ENCODE measurements at places on chromosomes 11 and 22. TPM values are rescaled to one million over a fixed set of nuclear protein-coding genes. Genes with fewer than 3 reads are reported as not detected.

GRCh38 chr11:46832511-46833214, 13.4 kb downstream of the CKAP5 start:
- no peaks in the 10 kb centered on the region for H3K36me3 ChIP-seq
- H3K27me3 ChIP-seq = no peaks in the 10 kb centered on the region
- peaks cover 22% of the 10 kb centered on the region for H3K4me1 ChIP-seq
- DNase-seq = no peak
- H3K4me3 ChIP-seq = no peak overlapping the region

DNA sequence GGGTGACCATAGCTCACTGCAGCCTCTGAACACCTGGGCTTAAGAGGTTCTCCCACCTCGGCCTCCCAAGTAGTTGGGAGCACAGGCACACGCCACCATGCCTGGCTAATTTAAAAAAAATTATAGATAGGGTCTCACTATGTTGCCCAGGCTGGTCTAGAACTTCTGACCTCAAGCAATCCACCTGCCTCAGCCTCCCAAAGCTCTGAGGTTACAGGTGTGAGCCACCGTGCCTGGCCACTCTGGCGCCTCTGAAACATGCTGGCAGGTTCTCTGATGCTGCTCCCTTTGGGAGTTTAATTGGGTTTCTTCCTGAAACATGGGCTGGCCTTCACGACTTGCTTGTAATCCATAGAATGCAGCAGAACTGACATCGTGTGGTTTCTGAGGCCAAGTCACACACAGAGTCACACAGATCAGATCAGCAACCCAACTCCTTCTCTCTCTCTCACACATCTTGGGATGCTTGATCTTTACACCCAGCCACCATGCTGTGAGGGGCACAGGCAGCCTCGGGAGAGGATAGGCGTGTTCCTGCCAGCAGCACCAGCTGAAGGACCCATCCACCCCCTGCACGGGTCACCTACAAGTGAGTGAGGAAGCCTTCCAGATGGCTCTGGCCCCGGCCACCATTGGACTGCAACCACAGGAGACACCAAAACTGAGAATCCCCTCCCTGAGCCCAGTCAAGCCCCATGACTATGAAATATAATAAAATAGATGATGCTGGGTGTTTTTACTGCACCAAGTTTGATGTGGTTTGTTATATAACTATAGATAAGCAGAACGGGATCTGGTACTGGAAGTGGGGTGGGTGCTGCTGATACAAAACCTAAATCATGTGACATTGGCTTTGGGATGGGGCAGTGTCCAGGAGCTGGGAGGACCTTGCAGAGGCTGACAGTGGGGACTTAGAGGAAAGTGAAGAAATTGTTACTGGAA, 3.1 kb upstream of the GSC2 start:
- no peak overlapping the region for H3K4me3 ChIP-seq
- DNase-seq = no peak

GRCh38 chr11:776561-777287, 563 bp downstream of the GATD1 start:
- peak overlapping the region; percentile 78 for H3K4me3 ChIP-seq
- peak overlapping the region; percentile 68 for H3K27ac ChIP-seq
- H3K4me1 ChIP-seq = peaks cover 41% of the 10 kb centered on the region
- peak; percentile 28 for DNase-seq
- no peaks in the 10 kb centered on the region for H3K27me3 ChIP-seq

- peaks cover 77% of the 10 kb centered on the region for H3K4me1 ChIP-seq
- H3K4me3 ChIP-seq = peak overlapping the region; percentile 85
- no peaks in the 10 kb centered on the region for H3K27me3 ChIP-seq
- peak overlapping the region; percentile 88 for H3K27ac ChIP-seq
- no peak for DNase-seq
- no peaks in the 10 kb centered on the region for H3K36me3 ChIP-seq
These were observed 111.7 kb downstream of the GGTLC2 start for GRCh38 chr22:22756109-22756508.

DNA sequence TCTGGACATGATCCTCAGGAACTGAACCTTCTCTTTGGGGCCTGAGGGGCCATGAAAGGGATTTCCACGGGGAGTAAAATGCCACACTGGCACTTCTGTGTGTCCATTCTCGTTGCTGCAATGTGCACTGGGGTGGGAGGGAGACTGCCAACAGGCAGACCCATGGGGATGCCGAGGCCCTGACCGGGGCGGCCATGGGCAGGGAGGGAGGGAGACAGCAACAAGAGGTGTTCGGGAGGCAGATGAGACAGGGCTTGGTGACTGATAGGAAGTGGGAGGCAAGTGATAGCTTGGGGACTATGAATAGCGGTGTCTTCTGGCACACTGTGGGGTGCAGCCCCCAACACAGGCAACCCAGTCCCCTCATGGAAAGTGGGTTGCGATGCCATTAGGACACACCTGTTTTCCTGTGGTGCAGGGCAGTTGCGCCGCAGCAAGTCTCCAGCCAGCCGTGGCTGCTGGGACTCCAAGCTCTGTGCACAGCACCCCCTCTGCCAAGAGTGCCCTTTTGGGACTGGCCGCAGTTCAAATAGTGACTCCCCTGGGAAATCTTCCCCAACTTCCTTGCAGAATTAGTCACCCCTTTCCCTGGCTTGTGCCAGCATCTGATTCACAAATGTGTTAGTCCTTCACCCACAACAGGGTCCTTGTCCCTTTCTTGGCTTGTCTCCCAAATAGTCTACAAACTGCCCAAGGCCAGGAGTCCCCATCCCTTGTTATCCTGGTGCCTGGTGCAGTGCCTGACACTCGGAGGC, 88.8 kb downstream of the CHST1 start:
- no peak for DNase-seq
- H3K27ac ChIP-seq = no peak overlapping the region
- H3K4me3 ChIP-seq = no peak overlapping the region

- DNase-seq = no peak
- H3K4me1 ChIP-seq = no peaks in the 10 kb centered on the region
- no peak overlapping the region for H3K27ac ChIP-seq
- H3K36me3 ChIP-seq = no peaks in the 10 kb centered on the region
- H3K4me3 ChIP-seq = no peak overlapping the region
These were observed 13.8 kb upstream of the RTN4R start for GRCh38 chr22:20281891-20282290.

DNA sequence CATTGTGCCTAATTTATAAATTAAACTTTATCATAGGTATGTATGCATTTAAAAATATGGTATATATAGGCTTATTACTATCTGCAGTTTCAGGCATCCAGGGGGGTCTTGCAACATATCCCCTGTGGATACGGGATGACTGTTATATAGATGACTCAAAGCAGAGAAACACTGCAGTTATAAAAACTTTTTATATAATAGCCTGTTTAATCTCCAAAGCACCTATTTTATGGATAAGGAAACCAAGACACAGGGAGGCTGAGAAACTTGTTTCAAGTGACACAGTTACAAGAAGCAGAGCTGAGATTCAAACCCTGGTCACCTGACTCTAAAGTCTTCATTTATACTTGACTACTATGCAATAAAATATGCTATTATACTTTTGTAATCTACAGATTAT, 897.7 kb downstream of the KCNA4 start:
- H3K36me3 ChIP-seq = no peaks in the 10 kb centered on the region
- no peaks in the 10 kb centered on the region for H3K4me1 ChIP-seq
- peaks cover 4% of the 10 kb centered on the region for H3K27me3 ChIP-seq

DNA sequence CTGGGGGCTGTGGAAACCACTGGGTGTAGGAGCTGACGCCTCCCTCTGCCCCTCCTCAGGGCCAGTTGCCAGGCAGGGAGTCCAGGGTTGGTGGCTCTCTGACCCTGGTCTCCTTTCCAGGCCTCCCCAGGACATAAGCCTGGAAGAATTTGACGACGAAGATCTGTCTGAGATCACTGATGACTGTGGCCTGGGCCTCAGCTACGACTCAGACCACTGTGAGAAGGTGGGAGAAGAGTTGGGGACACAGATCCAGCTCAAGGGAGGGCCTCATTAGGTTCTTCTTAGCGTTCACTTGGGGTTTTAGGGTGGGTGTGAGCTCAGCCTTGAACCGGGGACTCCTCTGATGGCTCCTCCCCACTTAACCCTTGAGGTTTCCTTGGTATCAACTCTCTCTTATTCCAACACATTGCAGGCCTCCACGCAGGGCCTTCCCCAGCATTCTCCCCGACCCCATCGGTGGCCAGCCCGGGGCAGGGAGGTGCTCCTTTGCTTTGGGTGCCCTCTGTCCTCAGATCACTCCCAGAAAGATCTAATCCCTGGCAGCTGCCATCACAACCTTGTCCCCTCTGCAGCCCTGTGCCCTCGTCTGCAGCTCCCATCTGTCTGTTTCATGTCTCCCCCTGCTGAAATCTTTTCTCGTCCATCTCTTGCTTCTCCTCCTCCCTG, 1.2 kb downstream of the MAPK8IP2 start:
- DNase-seq = no peak
- peaks cover 17% of the 10 kb centered on the region for H3K4me1 ChIP-seq
- peaks cover 9% of the 10 kb centered on the region for H3K36me3 ChIP-seq
- H3K27ac ChIP-seq = no peak overlapping the region

DNA sequence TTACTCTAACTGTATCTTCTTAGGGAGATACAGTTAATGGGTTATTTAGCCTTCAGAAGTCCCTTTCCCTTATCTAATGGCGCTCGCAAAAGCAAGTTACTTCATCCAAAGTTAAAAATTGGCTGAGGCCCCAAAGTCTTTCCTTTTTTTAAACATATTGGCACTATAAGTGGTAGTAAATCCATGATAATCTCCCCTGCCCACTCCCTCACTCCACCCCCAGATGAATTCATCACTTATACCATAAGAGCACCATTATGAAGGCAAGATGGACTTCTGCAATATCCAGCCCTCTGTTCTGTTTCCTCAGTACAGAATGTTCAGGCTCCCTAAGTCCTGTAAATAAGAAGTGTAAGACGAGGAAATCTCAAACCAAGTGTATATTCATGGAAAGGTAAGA, 37.7 kb downstream of the CHKA start:
- DNase-seq = no peak
- H3K27ac ChIP-seq = no peak overlapping the region
- no peak overlapping the region for H3K4me3 ChIP-seq
- H3K27me3 ChIP-seq = no peaks in the 10 kb centered on the region

DNA sequence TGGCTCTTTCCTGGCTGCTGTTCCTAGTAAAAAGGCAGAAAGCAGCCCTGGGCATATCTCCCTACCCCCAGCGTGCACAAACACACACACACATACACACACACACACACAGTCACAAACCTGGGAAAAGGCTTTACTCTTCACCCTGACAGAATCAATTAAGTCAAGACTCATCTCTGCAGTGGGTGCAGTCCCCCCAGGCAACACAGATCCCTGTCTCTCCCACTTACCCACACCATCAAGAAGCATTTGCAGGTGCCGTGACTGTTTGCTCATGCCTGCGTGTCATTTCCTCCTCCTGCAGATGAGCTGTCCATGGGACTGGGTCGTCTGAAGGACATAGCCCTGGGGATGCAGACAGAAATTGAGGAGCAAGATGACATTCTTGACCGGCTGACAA, 28.6 kb downstream of the SNAP29 start:
- peaks cover 67% of the 10 kb centered on the region for H3K36me3 ChIP-seq
- H3K27me3 ChIP-seq = no peaks in the 10 kb centered on the region
- DNase-seq = no peak
- H3K4me1 ChIP-seq = no peaks in the 10 kb centered on the region
- no peak overlapping the region for H3K27ac ChIP-seq
- no peak overlapping the region for H3K4me3 ChIP-seq

- H3K27ac ChIP-seq = no peak overlapping the region
- no peak overlapping the region for H3K4me3 ChIP-seq
- no peak for DNase-seq
- no peaks in the 10 kb centered on the region for H3K36me3 ChIP-seq
- H3K4me1 ChIP-seq = peaks cover 7% of the 10 kb centered on the region
These were observed 109.4 kb upstream of the ANO1 start for GRCh38 chr11:69968396-69969347.

DNA sequence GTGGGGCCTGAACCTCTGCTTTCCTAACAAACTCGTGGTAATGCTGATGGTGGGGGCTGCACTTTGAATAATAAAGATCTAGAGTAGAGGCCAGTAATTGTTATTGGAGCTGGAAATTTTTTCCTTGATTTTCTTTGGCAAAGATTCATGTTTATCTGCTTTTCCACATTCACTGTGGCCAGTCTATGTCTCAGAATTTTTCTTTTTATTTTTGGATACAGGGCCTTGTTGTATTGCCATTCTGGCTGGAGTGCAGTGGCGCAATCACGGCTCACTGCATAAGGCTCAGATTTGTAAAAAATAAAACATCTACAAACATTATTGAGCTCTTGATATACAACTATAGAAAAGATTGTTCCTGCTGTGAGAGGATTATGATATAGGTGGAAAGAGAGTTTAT, 1.6 kb downstream of the TMEM135 start:
- H3K4me3 ChIP-seq = peak overlapping the region; percentile 99
- H3K36me3 ChIP-seq = no peaks in the 10 kb centered on the region
- no peak overlapping the region for H3K27ac ChIP-seq

DNA sequence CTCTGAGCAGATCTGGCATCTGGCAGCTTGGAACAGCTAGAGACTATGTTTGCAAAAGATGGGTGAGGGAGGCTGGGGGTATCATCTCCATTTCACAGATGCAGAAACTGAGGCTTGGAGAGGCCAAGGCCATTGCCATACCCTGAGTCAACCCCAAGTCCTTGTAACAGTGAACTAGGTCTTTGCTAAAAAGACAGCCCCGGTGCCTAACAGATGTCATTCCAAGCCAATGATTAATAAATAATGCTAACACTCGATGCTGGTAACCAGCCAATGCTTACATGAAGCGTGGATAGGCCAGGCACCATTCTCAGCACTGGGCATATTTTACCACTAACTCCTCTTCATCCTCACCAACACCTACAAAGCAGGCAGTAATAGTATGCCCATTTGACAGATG, 164.0 kb downstream of the MN1 start:
- H3K4me3 ChIP-seq = no peak overlapping the region
- DNase-seq = no peak
- H3K27me3 ChIP-seq = peaks cover 13% of the 10 kb centered on the region
- no peaks in the 10 kb centered on the region for H3K36me3 ChIP-seq
- no peak overlapping the region for H3K27ac ChIP-seq
- no peaks in the 10 kb centered on the region for H3K4me1 ChIP-seq

DNA sequence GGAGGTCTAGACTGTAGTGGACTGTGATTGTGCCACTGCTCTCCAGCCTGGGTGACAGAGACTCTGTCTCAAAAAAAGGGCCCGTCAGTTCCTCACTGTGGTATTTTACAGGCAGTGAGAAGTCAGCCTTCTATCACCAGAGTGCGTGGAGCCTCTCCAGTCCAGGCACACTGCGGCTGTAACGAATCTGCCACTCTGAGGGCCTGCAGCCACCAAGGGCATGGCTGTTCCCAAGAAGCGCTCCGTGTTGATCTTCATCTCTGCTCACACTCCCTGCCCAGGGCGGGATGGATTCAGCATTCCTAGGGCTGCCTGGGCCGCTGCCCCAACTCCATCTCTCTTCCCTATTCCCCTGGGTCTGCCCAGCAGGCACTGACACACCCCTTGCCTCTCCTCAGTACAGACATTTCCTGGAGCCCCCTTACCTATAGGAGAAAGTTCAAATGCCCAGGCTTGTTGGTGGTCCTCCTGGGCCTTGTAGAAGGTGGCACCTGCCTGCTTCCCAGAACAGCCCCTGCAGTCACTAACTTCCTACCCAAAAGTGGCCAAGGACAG, 148.4 kb downstream of the CACNA1I start:
- no peaks in the 10 kb centered on the region for H3K36me3 ChIP-seq
- no peak overlapping the region for H3K4me3 ChIP-seq
- H3K27me3 ChIP-seq = no peaks in the 10 kb centered on the region
- H3K27ac ChIP-seq = no peak overlapping the region
- DNase-seq = no peak
- peaks cover 2% of the 10 kb centered on the region for H3K4me1 ChIP-seq

The GAL3ST3 gene
- not detected for total RNA-seq

The CARD10 gene
- 1.2 TPM for total RNA-seq

The ME3 gene
- total RNA-seq = 2.5 TPM

The NAALAD2 gene
- total RNA-seq = not detected

The SC5D gene
- total RNA-seq = 30.4 TPM

Data from naive thymus-derived CD8-positive, alpha-beta T cell (primary cell).